Common myeloid progenitor, CD34-positive (primary cell): ENCODE measurements at places on chromosomes 2 and 18.

GRCh38 chr2:201821080-201821479, 14.7 kb downstream of the CDK15 start:
- no peaks in the 10 kb centered on the region for H3K27me3 ChIP-seq
- no peaks in the 10 kb centered on the region for H3K4me1 ChIP-seq
- H3K4me3 ChIP-seq = no peak overlapping the region

- no peak overlapping the region for H3K27ac ChIP-seq
- no peaks in the 10 kb centered on the region for H3K27me3 ChIP-seq
- H3K36me3 ChIP-seq = no peaks in the 10 kb centered on the region
- no peak for DNase-seq
- no peak overlapping the region for H3K4me3 ChIP-seq
Observed at GRCh38 chr2:164667566-164667965, 46.3 kb upstream of the GRB14 start.

DNA sequence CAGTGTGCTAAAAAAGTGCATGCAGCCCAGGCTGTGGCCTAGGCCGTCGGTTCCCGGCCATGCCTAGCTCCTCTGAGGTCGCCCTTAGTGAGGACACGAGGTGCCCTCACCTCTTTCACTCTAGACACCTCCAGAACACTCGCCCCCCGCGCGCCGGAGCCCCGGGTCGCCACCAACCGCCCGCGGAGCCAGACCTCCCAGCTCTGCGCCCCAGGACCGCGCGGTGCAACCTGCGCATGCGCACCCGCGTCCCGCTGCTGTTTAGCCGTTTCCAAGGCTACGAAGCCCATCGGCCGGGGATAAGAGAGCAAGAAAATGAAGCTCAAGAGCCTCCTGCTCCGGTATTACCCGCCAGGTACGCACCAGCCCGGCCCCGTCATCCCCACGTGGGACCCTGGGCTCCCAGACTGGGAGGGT, at the start of gene DAW1:
DAW1 (plus strand) TSS at position 257 of the 417 bp plus-strand sequence; CDS start at position 316, 59 bp downstream.
- peaks cover 5% of the 10 kb centered on the region for H3K4me1 ChIP-seq
- peak; percentile 56 for DNase-seq
- no peaks in the 10 kb centered on the region for H3K36me3 ChIP-seq
- no peak within 1 kb of the TSS for H3K4me3 ChIP-seq
- no peaks in the 10 kb centered on the region for H3K27me3 ChIP-seq

DNA sequence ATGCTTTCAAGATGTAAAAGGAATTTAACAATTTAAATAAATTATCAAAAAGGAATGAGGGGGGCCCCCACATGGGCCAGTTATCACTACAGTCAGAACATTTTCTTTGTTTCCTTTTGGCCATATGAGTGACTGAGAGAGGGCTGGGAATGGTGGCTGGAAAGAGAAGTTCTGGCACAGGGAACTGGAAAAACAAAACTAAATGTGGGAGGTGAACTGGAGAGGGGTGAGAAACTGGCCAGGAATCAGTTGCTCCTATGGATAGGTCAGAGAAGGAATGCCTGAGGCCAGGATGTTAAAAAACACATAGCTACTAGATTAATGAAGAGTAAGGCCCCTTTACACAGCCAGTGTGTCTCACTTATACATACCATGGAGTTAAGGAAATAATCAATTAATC, 121.0 kb downstream of the RBMS1 start:
- no peak for DNase-seq
- no peak overlapping the region for H3K27ac ChIP-seq
- peaks cover 30% of the 10 kb centered on the region for H3K4me1 ChIP-seq

DNA sequence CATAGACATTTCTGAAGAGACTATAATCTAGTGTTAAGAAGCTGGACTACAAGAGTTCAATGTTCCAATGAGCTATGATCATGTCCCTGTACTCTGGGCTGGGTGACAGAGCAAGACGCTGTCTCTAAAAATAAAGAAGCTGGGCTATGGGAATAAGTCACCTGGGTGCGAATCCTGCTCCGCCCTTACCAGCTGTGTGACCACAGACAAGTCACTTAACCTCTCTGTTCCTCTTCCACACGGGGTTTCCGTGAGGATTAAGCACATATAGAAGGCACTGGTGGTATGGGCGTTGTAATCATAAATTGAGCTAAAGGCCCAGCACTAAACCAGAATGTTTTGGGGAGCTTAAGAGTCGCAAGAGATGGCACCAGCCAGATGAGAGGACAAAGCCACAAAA, 178.5 kb downstream of the HAUS1 start:
- no peaks in the 10 kb centered on the region for H3K27me3 ChIP-seq
- H3K4me1 ChIP-seq = no peaks in the 10 kb centered on the region
- no peaks in the 10 kb centered on the region for H3K36me3 ChIP-seq
- no peak for DNase-seq
- H3K27ac ChIP-seq = no peak overlapping the region
- H3K4me3 ChIP-seq = no peak overlapping the region

DNA sequence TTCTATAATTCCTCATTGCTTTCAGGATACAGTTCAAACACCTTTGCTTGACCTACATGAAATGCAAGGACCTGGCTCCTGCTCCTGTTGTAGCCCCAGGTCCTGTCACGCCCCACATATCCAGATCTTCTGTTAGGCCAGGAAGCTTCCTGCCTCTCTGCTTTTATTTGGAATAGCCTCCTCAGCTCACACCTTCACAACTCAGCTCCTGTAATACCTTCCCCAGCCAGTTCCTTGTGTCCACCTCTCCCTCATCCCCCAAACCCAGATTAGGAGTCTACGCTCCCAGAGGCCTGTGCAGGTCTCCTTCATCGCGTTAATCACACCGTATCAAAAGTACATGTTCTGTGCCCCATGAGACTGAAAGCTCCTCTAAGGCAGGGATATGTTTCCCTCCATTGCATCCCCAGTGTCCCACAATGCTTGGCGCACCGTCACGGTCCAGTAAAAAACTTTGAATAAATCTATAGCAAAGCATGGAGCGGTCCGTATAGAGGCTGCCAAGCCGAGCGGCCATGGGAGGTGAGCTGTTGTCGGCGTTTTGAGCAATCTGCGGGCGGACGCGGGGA, 371 bp downstream of the MDH1B start:
- peak overlapping the region; percentile 78 for H3K4me3 ChIP-seq
- no peak for DNase-seq
- peak overlapping the region; percentile 95 for H3K27ac ChIP-seq
- peaks cover 16% of the 10 kb centered on the region for H3K36me3 ChIP-seq
- peaks cover 13% of the 10 kb centered on the region for H3K4me1 ChIP-seq

DNA sequence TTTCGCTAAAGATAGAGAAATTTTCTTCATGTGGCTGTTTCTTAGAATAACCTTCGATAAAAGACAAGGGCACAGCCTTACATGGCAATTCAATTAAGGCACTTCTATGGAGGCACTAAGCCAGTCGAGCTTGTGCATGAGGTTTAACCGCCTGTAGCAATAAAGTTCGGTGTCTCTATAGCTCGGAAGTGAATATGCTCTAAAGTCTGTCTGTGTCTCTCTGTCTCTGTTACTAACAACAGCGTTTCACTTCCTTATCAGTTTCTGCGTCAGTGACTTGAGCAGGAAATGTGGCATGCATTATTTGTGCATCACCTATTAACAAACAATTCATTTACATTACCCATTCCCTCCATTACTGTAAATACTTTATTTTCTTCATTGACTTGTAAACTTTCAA, 365.1 kb upstream of the NETO1 start:
- H3K4me3 ChIP-seq = no peak overlapping the region
- no peaks in the 10 kb centered on the region for H3K36me3 ChIP-seq
- H3K4me1 ChIP-seq = no peaks in the 10 kb centered on the region
- no peak overlapping the region for H3K27ac ChIP-seq

DNA sequence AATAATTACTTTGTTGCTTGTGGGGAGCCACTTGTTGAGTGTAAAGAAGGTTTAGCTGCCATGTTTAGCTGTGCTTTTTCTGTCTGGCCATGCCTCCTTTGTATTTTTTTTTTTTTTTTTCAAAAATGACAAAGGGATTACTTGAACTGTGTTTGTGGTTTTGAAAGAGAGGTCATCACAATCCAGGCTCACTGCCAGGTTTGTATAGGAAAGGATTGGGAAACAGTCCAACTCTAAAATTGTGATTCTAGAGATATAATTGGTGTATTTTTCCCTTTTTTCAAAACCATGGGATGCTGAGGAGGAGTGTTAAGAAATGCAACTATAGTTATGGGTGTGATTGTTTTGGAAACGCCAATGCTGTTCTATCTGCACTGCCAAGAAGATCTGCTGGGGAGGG, 4.3 kb downstream of the ITPRIPL1 start:
- H3K27me3 ChIP-seq = no peaks in the 10 kb centered on the region
- H3K4me3 ChIP-seq = no peak overlapping the region
- H3K4me1 ChIP-seq = peaks cover 18% of the 10 kb centered on the region
- H3K27ac ChIP-seq = no peak overlapping the region
- DNase-seq = no peak
- H3K36me3 ChIP-seq = peaks cover 6% of the 10 kb centered on the region

DNA sequence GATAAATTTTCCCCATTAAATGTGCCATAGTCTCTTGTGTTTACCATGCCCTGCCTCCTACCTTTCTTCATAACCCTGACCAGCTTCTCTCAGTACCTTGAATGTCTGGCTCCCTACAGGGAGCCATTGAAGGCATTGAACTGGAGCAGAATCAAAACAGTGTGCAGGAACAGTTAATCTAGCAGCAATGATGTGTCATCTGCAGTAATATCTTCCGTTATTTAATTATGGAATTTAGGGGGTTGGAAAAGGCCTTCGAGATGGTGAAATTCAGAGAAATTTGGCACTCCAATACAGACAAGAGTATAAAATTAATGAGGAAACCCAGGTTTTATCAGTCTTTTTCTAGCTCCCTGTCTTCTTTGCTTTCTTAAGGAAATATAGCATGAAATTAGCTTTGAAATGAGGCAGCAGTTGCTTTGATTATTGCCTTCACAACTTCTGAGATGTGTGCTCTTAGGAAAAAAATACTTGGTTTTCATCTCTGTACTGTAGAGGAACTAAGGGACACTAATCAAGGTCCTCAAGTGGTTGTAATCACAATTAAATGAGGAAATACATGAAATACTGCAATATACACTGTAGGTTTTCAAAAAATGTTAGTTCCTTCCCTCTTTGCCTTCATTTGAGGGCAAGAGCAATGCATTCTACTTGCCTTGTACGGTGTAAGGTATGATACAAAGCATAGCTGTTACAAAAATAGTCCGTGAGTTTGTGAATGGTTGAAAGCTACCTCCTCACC, 369.1 kb downstream of the SETBP1 start:
- H3K4me3 ChIP-seq = no peak overlapping the region
- no peaks in the 10 kb centered on the region for H3K36me3 ChIP-seq
- DNase-seq = no peak
- H3K4me1 ChIP-seq = no peaks in the 10 kb centered on the region
- no peaks in the 10 kb centered on the region for H3K27me3 ChIP-seq

- H3K36me3 ChIP-seq = no peaks in the 10 kb centered on the region
- H3K4me1 ChIP-seq = no peaks in the 10 kb centered on the region
- DNase-seq = no peak
- no peak overlapping the region for H3K27ac ChIP-seq
Observed at GRCh38 chr2:52178845-52179244, 1146.9 kb upstream of the NRXN1 start.

- H3K4me3 ChIP-seq = no peak overlapping the region
- H3K27ac ChIP-seq = peak overlapping the region; percentile 38
- H3K36me3 ChIP-seq = no peaks in the 10 kb centered on the region
- H3K4me1 ChIP-seq = peaks cover 29% of the 10 kb centered on the region
- peak; percentile 34 for DNase-seq
Observed at GRCh38 chr18:23302851-23303527, 150.1 kb upstream of the RIOK3 start.

DNA sequence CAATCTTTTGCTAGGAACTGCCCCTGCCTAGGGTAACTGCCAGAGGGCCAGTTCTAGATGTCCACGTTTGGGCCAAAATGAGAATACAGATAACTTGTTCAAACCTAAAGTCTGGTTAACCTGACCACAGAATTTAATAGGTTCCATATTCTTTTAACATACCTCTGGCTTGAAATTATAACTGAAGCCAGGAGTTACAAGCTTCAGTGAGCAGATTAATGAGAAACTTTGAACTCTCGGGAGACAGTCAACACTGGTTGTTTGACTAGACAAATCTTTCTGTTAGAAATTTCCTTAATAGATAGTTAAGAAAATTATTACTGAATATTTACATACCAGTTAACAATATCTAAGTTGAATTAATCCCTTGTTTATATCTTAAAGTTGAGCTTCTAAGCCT, 110.0 kb upstream of the KLF7 start:
- H3K4me1 ChIP-seq = no peaks in the 10 kb centered on the region
- H3K27me3 ChIP-seq = no peaks in the 10 kb centered on the region
- no peak overlapping the region for H3K4me3 ChIP-seq
- no peak for DNase-seq
- no peaks in the 10 kb centered on the region for H3K36me3 ChIP-seq

DNA sequence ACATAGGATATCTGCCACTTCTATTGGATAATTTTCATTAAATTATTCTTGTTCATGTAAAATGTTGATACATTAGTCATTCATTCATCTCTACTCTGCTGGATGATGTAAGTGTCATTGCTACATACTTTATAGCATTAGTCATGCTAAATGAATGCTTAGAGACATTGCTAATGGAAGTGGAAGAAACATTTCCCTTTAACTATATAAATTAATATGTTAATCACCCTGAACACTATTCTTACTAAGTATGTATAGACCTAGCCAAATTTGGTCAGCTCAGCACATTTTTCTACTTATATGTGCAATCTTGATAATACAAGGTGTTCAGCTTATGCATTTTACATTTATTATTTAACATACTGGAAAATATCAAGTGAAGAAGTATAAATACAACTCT, 160.2 kb downstream of the DPP4 start:
- no peak overlapping the region for H3K27ac ChIP-seq
- DNase-seq = no peak
- no peaks in the 10 kb centered on the region for H3K36me3 ChIP-seq
- H3K4me1 ChIP-seq = no peaks in the 10 kb centered on the region

DNA sequence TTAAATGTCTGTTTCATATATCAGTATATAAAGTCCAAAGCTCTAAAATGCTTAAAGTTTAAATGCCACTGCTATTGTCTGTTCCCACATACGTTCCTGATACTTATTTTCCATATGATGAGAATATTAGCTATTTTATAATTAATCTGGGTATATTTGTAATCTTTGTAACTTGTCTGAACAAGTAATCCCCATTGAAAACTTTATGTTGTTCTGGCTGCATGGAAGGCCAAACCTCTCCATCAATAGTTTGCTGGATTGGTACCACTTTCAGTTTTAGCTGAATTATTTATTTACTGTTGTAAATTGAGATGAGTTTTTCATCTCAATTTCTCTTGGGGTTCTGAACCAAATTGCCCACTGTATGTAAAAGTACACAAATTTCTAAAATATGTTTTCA, 1.5 kb downstream of the MBD5 start:
- peak overlapping the region; percentile 86 for H3K27ac ChIP-seq
- no peak for DNase-seq
- H3K4me1 ChIP-seq = peaks cover 49% of the 10 kb centered on the region
- H3K4me3 ChIP-seq = no peak overlapping the region
- H3K27me3 ChIP-seq = no peaks in the 10 kb centered on the region

- H3K4me3 ChIP-seq = no peak overlapping the region
- H3K36me3 ChIP-seq = no peaks in the 10 kb centered on the region
- peaks cover 3% of the 10 kb centered on the region for H3K27me3 ChIP-seq
- no peak for DNase-seq
Observed at GRCh38 chr2:567865-568638, 109.2 kb downstream of the TMEM18 start.
